ENCODE measurements at places on chromosomes 7 and 10. TPM values are rescaled to one million over a fixed set of nuclear protein-coding genes. Genes with fewer than 3 reads are reported as not detected.

The TCERG1L gene
- 1.9 TPM for polyA plus RNA-seq

The VWA2 gene
- polyA plus RNA-seq, result 1.4 TPM

The ABCB1 gene
- polyA plus RNA-seq, result 9.2 TPM

The KLLN gene
- 0.23 TPM for polyA plus RNA-seq

The RGR gene
- polyA plus RNA-seq, result not detected

The CAMK2G gene
- polyA plus RNA-seq, result 18.4 TPM

The ARHGEF35 gene
- 7.1 TPM for polyA plus RNA-seq

The FAM13C gene
- polyA plus RNA-seq, result 1.9 TPM

The OLAH gene
- polyA plus RNA-seq, result not detected

GRCh38 chr7:121744319-121744718 lies 128.6 kb upstream of the PTPRZ1 start:
- H3K27ac ChIP-seq, result no peak overlapping the region
- no peaks in the 10 kb centered on the region for H3K36me3 ChIP-seq
- no peak overlapping the region for H3K4me3 ChIP-seq

DNA sequence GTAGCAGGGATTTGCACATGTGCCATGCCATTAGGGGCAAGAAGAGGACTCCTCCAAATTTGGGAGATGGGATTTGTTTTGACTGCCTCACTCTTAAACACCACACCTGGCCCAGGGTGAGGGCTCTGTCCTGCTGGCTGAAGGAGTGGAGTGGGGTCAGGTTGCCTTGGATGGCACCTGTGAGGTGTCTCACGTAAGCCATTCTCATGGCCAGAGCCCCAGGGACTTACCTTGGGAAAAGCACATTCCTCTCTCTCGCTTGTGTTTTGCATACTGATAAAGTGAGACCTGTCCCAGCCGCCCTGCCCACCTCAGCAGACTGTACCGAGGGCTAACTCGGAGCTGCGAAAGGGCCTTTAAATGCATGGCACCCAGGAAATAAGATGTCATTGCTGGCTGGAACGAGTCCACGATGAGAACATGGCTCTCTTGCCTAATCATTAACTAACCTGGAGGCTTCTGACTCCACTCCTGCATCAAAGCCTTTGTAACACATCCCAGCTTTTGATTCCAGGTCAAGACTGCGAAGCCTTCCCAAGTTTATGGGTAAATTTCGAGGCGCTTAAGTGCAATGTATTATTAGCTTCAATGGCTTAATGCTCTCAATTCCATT lies 184.0 kb upstream of the RNF32 start:
- no peak overlapping the region for H3K27ac ChIP-seq
- H3K36me3 ChIP-seq, result no peaks in the 10 kb centered on the region
- H3K4me3 ChIP-seq, result no peak overlapping the region
- H3K27me3 ChIP-seq, result no peaks in the 10 kb centered on the region
- no peak for DNase-seq

DNA sequence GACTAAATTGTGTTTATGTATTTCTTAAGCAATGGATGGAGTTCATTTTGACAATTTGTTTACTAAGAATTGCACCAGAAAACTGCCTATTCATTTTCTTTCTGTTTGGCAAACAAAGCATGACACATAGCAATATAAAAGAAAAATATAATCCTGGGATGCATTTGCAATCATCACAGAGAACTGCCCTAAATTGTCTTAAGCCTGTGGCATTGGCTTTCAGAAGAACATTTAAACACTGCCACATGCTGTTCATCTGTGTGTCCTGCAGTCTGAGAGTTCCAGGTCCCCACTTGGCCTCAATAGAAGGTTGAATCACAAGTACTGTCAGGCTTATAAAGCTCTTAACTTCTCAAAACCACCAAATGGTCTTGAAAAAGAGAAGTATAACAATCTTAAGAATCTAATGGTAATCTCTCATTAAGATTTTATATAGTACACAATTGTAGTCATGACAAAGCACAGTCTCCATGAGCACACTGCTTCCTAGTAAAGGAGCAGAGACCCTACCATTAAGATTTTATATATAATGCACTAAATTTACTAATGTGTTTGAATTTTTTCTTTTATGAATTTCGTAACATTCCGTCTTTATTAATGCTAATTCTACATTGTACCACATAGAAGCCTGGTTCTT lies 29.9 kb downstream of the RNLS start:
- no peaks in the 10 kb centered on the region for H3K4me1 ChIP-seq
- H3K4me3 ChIP-seq, result no peak overlapping the region
- DNase-seq, result no peak
- no peaks in the 10 kb centered on the region for H3K36me3 ChIP-seq
- H3K27me3 ChIP-seq, result no peaks in the 10 kb centered on the region

- DNase-seq, result no peak
- no peaks in the 10 kb centered on the region for H3K36me3 ChIP-seq
- no peak overlapping the region for H3K27ac ChIP-seq
- H3K27me3 ChIP-seq, result no peaks in the 10 kb centered on the region
- H3K4me3 ChIP-seq, result no peak overlapping the region
Measured at GRCh38 chr7:131003634-131004033, 269.6 kb upstream of the KLF14 start.

DNA sequence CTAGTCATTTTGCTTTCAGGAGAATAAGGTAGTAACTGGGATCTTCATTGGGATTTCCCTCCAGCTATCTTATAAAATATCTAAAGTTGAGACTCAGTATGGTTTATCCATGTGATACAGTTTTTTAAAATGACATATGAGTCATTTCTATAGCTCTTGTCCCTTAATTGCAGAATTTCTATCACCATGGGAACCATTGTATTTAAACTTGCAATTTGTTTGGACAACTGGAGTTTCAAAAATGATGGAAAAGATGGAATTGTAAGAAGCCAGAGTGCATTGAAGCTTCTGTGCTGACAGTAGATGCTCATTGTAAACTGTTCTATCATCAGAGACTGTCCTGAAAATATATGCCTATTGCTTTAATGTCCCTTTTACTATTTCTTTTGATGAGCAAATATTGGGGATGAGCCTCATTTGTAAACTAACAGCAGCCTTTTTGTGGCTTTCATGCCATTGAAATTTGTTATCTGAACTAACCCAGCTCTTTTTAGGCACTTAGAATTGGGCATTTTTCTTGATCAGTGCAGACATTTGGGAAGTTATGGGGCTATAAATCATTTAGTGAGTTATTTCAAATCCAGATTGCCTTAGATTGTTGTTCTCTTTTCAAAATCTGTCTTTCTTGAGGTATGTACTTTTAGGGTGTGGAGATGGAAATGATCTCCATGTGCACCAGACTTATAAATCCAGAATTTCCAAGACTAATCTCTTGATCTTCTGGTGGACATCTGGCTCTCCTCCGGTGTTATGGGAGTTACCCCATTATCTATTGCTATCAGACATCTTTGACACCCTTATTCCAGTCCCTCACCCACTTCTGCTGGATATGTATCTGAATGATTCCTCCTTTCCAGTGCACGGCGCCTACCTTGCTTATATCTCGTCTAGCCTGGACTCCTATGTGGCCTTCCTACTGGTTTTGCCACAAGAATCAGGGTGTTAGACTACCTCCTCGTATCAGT lies 159.0 kb downstream of the SND1 start:
- H3K27me3 ChIP-seq, result no peaks in the 10 kb centered on the region
- no peaks in the 10 kb centered on the region for H3K36me3 ChIP-seq
- DNase-seq, result no peak
- H3K4me3 ChIP-seq, result no peak overlapping the region
- no peak overlapping the region for H3K27ac ChIP-seq

GRCh38 chr10:32600317-32600716 lies 154.4 kb downstream of the CCDC7 start:
- no peaks in the 10 kb centered on the region for H3K36me3 ChIP-seq
- DNase-seq, result no peak
- no peak overlapping the region for H3K27ac ChIP-seq
- H3K27me3 ChIP-seq, result no peaks in the 10 kb centered on the region
- no peaks in the 10 kb centered on the region for H3K4me1 ChIP-seq

GRCh38 chr7:157291404-157292080 lies 45.3 kb upstream of the DNAJB6 start:
- H3K4me3 ChIP-seq, result no peak overlapping the region
- no peaks in the 10 kb centered on the region for H3K4me1 ChIP-seq
- no peaks in the 10 kb centered on the region for H3K36me3 ChIP-seq

GRCh38 chr7:64889686-64890162 lies 13.3 kb upstream of the ZNF273 start:
- no peaks in the 10 kb centered on the region for H3K27me3 ChIP-seq
- peak overlapping the region; percentile 63 for H3K4me3 ChIP-seq
- no peak overlapping the region for H3K27ac ChIP-seq

DNA sequence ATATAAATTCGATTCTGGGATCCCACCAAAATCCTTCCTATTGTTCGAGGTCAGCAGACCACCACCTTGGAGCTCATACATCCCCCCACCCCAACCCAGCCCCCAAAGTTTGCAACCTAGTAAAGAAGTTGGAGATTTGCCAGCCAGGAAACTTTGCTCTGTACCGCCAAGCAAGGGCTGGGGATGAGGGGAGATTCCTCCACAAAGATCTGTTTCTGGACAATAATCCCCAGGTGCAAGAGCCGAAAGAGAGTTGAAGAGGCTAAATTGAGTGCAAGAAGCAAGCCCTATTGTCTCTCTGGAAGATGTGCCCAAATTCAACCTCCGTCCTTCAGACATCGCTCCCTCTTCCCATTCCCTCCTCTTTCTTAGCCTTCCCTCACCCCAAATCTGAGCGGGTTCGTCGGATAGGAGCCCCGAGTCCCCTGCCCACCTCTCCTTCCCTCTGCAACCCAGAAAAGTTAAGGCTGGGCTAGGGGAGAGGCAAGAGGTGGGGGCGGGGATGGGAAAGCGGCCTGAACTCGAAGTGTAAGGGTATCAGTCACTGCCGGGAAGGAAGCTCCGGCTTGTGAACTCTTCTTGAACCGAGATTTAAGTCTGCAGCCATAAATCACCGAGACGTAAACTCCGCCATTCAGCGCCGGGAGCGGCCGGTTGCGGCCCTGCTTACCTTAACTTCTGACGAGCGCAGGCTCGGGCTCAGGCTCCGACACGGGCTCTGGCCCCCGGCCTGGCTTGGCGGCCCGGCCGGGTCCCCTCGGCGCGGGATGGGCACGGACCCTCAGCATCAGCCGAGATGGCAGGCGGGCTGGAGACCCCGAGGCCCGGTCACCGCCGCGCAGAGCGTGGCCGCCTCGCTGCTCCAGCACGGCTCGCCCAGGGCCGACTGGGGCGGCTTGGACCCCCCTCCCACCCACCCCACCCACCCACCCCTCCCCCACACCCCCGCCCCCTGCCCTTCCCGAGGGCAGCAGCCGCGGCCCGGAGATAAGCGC lies 10.8 kb upstream of the HOXA2 start:
- H3K4me1 ChIP-seq, result no peaks in the 10 kb centered on the region
- H3K27me3 ChIP-seq, result peaks cover 3% of the 10 kb centered on the region
- peak overlapping the region; percentile 18 for H3K4me3 ChIP-seq
- H3K27ac ChIP-seq, result peak overlapping the region; percentile 69
- DNase-seq, result no peak

Data from pancreas (tissue), 10 donors.